CD4-positive, alpha-beta T cell treated with Interleukin-6 at 100 ng/mL for 8 hours (primary cell): ENCODE measurements at places on chromosomes 5 and 9.
A peak's percentile ranks its signal among the peaks of the same experiment; 100 is the strongest.

- no peak for DNase-seq
Observed at GRCh38 chr5:151028717-151029116, 8.3 kb downstream of the GPX3 start.

GRCh38 chr9:112872019-112872418, 18.7 kb downstream of the SLC46A2 start:
- DNase-seq, result no peak

- DNase-seq, result no peak
Observed at GRCh38 chr9:3124001-3124400, 280.1 kb upstream of the PUM3 start.

GRCh38 chr5:79561525-79561893, 47.6 kb upstream of the HOMER1 start:
- no peak for DNase-seq

DNA sequence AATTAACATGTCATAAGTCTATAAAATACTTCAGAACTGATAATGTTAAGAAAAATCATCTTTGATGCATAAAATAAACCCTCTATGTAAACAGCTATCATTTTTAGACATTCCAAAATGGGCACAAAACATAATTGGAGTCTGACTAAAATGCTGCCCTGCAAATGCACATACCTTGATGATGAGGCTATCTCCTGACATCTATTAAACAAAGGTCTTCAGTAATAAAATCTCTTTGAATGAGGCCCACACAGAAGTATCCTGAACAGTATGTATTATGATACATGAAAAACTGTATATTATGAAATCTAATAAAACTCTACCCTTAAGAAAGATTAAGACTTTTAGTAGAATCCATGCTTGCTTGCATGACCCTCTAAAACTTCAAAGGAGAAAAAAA, 66.1 kb downstream of the FBXL17 start:
- DNase-seq, result no peak

GRCh38 chr5:67510204-67510603, 313.6 kb upstream of the CD180 start:
- DNase-seq, result no peak

GRCh38 chr5:98259595-98259994, 513.9 kb upstream of the RGMB start:
- no peak for DNase-seq

- DNase-seq, result no peak
Observed at GRCh38 chr5:157874861-157875260, 15.9 kb upstream of the CLINT1 start.

DNA sequence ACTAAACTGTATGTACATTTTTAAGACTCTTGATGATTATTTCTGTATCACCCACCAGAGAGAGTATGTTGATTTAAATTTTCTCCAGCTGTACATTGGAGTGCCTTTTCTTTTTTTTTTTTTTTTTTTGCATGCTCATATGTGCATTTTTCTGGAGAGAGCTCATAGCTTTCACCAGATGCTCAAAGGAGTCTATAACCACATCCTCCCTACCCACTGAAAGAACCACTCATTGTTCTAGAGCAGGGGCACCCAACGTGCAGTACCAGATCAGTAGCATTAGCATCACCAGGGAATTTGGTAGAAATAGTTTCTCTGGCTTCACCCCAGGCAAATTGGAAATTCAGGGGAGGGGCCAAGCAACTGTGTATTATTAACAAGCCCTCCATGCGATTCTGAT, 53.9 kb upstream of the TMEM171 start:
- no peak for DNase-seq

DNA sequence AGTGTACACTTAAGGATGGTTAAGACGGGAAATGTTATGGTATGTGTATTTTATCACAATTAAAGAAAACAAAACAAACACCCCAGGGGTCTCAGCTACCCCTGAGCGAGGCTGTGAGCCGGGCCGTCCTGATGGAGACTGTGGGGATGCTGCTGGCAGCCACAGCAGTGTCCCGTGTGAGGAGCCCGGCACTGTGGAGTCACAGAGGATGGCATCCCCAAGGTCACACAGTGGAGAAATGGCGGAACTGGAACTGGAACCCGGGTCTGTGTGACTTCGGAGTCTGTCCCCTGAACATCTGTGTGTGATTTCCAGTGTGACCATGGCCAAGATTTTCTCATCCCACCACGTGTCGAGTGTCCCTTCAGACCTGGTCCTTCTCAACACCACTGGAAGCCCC, 80.7 kb upstream of the PHYKPL start:
- no peak for DNase-seq

- no peak for DNase-seq
Observed at GRCh38 chr5:102718819-102719218, 36.3 kb upstream of the PAM start.

GRCh38 chr5:172411484-172412072, 42.7 kb downstream of the SH3PXD2B start:
- DNase-seq, result no peak

DNA sequence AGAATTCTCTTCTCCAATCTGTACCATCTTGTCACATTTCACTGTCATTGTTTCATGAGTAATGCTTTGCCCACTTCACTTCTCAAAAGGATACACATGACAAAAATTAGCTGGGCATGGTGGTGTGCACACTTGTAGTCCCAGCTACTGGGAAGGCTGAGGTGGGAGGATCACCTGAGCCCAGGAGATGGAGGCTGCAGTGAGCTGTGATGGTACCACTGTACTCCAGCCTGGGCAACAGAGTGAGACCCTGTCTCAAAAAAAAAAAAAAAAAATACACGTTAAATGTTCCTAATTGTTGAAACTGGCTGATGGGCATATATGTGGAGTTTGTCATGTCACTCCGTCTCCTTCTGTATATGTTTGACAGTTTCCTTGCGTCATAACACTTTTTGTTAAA, 36.3 kb upstream of the HSD17B3 start:
- no peak for DNase-seq

GRCh38 chr5:179367491-179367890, 22.2 kb upstream of the ADAMTS2 start:
- DNase-seq, result no peak

- DNase-seq, result peak; percentile 33
Observed at GRCh38 chr9:21030389-21031035, 928 bp downstream of the HACD4 start.

DNA sequence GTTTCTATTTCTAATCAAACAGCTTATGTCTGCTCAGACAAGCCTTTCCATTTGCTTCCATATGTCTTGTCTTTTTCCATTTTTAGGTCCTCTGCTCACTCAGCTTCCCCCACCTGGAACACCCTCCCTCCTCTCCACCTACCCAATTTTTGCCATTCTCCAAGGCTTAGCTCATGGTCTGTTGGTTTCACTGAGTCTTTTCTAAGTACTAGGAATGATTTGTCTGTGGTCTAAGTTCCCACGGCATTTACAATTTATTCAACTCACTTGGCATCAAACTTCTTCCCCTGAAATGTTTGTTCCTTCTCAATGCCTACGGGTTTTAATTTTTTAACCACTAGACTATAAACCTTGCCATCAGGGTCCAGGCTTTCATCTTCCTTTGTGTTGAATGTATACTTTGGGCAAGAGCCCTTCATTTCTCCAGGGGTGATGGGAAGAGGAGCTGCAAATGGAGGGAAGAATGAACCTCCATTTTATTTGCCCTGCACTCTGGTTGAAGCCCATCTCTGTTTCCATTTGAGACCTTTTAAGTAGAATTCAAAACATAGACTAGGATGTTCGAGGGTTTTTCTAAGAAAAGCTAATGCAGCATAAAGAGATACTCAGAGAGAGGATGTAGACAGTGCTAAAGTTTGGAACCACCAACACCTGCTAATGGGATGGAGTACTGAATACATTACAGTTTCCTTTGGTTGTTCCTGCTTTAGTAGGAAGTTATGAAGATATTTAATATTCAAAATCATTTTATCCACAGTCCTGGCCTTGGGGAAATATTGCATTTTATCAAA, 104.0 kb downstream of the PTTG1 start:
- DNase-seq, result no peak

DNA sequence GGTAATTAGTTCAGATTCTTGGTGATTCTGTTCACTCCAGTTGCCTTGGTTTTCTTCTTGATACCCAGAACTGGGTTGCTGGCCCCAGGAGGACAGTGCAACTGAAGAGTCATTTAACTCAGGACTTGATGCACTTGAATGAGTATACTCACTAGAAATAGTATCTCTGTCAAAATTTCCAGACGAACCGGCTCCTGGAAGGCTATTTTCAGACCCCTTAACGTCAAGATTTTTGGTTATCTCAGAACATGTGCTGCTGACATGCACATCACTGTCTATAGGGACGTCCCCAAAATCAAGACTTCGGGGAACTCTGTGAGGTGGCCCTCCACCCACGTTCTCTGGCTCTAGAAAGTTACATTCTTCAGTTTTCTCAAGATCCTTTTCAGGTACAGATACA, 56.7 kb upstream of the PCA3 start:
- DNase-seq, result no peak

GRCh38 chr9:70484232-70485130, 70.0 kb upstream of the KLF9 start:
- DNase-seq, result peak; percentile 49

DNA sequence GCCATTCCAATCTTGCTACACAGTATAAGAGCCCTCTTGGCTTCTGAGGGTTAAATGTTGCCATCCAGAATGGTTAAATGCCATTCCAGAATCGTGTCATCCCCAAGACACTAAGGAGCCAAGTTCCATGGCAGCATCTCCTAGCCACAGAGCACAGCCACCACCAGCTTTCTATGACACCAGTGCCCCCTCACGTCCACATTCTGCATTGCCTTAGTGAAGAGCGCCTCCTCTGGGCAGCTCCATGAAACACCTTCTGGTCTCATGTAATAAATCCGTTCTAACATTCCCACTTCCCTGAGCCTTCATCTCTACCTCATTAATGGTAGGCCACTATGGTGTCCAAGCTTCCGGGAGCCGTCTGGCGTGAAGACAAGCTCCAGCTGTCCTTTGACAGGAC, 12.4 kb downstream of the CBY3 start:
- peak; percentile 14 for DNase-seq

- DNase-seq, result no peak
Observed at GRCh38 chr5:111387361-111387760, 125.0 kb downstream of the STARD4 start.

GRCh38 chr5:2724031-2724581, 27.4 kb downstream of the IRX2 start:
- DNase-seq, result no peak

- no peak for DNase-seq
Observed at GRCh38 chr9:133321411-133321935, 14.5 kb downstream of the SURF6 start.

GRCh38 chr9:99023831-99024230, 80.1 kb downstream of the COL15A1 start:
- DNase-seq, result no peak
